GM12878 (cell line): ENCODE measurements at places on chromosomes 13 and 19. TPM values are rescaled to one million over a fixed set of nuclear protein-coding genes. Genes with fewer than 3 reads are reported as not detected.

- no peak for DNase-seq
Observed at GRCh38 chr13:99536023-99536422, 34.8 kb downstream of the TM9SF2 start.

DNA sequence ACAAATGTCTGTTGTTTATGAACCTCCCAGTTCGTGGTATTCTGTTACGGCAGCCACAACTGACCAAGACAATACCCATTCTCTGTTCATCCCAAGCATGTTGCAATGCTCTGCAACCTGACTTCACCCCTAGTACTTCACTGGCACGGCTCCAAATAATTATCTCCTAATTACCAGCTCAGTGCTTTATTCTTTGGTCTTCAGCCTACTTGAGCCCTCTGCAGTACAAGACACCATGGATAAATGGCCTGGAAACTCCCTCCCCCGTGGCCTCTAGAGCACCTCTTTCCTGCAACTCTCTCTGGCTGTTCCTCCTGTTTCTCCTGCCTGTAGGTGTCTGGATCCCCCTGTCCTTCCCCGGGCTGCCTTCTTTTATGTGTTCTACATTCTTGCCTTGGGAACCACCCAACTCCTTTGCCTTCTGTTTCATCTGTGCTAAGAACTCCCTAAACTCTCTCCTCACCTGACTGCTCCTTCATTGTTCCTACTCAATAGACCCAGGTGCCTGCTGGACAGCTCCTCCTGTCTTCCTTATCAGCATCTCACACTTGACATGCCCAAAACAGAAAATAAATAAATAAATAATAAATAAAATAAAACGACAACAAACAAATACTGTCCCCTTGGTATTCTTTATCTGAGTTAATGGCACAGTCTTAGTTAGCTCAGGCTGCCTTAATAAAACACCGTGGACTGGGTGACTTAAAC is 200.4 kb upstream of the IPO5 start:
- DNase-seq: no peak

- no peak for DNase-seq
Observed at GRCh38 chr13:30126903-30127428, 180.4 kb downstream of the KATNAL1 start.

Gene RYR1
- total RNA-seq: 0.28 and 0.88 TPM in 2 replicates
